ENCODE measurements at places on chromosomes 7 and 10.

DNA sequence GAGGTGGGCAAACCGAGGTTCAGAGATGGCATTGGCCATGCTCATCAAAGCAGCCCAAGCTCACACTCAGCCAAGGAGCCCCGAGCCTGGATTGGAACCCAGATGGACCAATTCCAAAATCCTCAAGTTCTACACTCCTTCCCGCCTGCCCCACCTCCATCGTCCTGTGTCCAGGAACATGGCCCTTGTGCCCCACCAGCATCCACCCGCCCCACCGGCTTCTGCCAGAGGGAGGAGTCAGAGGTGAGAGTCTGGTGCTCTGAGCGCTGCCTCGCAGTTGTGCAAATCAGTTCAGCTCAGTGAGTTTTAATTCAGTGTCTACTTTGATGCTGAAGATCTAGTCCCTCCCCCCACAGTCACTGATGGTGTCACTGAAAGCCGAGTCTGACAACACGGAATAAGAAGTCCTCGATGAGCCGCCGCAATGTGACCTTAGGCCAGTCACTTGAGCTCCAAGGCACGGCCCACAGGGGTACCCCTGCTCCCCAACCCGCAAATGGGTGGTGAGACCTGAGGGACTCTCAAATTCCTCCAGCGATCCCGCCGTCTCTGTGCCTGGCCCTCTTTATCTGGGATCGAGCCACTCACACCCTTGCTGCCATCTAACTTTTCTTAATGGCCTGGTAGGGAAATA lies 26.3 kb downstream of the PRKAG2 start:
- no peak for DNase-seq

DNA sequence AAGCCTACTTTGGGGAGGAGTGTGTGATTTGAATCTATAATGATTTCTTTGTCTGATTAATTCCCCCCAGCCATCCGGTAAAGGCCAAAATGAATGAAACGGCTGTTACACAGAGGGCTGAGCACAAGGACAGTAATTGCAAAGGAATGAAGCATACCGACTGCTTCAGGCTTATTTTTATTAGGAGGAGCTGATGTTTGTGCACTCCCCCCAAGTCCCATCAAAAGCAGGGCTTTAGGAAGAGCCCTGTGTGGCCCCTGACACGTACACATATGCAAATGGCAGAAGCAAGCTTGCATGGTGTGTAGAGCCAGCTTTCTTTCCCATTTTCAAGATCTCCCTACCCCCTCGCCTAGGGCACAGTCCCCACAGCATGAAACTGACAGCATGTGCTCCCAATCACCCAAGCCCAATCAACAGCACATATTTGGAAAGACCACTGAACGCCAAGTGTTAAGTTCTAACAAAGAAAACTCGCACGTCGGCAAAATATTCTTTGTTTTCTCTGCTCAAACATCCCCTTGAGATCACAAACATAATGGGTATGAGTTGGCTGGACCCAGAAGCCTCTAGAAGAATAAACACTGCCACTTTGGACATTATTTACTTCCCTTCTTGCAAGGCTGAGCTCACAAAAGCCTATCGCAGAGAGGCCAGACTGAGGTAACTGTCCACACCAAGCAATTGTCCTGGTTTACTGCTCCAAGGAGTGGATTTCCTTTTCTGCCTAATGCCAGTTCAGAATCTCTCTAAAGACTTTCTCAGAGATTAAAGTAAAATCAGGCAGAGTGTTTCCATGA lies 143.0 kb downstream of the CUBN start:
- no peak for DNase-seq

- no peak for DNase-seq
These were observed 16.1 kb upstream of the CUZD1 start for GRCh38 chr10:122861711-122862161.

DNA sequence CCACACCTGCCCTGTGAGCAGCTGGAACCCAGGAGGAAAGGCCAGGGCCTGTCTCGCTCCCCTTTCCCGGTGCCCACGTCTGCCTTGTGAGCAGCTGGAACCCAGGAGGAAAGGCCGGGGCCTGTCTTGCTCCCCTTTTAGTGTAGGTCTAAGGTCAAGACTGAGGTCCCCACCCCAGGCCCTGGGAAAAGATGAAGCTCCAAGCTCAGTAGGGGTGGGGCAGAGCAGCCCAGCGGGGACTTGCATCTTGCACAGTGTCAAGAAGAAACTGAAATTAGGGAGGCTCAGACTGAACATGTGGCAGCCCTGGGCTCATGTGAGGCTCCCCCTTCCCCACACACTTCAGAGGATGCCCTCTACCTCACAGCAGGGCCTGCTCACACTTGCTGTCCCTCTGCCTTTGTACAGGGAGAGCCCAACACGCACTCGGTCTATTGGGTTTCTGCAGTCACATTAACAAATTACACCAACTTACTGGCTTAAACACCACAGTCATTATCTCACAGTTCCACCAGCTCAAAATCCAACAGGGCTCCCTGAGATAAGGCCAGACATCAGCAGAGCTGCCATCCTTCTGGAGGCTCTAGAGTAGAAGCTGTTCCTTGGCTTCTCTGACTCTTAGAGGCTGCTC lies 12.4 kb downstream of the POLL start:
- no peak for DNase-seq

GRCh38 chr10:12068449-12069269 lies at the start of gene DHTKD1:
Gene DHTKD1, plus strand, starts transcription at chr10:12068954. Its CDS starts 80 bp downstream, at chr10:12069034.
- DNase-seq: peak; percentile 98

Data from 8988T (cell line).